ENCODE measurements at places on chromosomes 7 and 10.

- no peak for DNase-seq
Observed at GRCh38 chr7:107002126-107002525, 42.4 kb upstream of the PRKAR2B start.

DNA sequence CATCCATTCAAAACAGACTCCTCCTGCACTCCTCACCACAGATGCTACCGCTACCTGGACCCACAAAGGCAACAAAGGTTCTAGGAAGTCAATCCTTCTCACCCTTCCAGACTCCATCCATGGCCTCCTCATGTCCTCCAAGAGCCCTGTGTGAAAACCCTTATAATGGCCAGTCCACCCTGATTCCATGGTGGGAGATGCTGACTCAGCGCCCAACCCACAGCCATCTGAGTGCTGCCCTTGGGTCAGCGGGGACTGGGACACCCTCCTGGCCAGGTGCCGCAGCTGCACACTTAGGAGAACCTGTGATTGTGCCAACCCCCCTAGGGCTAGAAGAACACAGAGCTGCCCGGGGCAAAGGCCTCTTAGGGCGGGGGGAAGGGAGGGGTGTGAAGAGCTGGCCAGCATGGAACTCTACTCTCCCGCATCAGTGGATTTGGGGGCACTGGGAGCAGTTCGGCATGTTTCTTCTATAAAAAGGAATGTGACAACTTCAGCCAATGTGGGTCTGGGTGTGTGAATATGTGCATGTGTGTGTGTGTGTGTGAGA, 25.4 kb downstream of the TMEM273 start:
- DNase-seq: no peak

DNA sequence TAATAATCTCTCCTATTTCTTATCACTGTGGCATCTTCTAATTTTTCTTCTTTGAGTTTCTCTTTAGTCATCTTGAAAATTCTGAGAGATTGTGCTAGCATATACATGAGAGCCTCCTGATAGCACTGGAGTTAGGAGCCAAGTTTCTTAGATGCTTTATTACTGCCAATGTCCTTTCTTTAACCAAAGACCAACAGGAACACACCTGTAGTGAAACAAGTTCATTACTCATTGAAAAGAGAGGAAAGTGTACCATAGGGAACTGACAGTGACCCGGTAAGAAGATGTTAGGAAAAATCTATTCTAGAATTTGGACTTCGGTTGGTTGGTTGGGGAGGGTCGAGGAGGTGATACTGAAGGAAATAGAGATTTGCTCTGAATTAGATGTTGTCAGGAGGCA, 27.1 kb upstream of the CD36 start:
- DNase-seq: no peak

GRCh38 chr7:68730964-68731363, 867.3 kb upstream of the AUTS2 start:
- DNase-seq: no peak

- no peak for DNase-seq
Observed at GRCh38 chr10:98238391-98238790, 29.6 kb downstream of the LOXL4 start.

DNA sequence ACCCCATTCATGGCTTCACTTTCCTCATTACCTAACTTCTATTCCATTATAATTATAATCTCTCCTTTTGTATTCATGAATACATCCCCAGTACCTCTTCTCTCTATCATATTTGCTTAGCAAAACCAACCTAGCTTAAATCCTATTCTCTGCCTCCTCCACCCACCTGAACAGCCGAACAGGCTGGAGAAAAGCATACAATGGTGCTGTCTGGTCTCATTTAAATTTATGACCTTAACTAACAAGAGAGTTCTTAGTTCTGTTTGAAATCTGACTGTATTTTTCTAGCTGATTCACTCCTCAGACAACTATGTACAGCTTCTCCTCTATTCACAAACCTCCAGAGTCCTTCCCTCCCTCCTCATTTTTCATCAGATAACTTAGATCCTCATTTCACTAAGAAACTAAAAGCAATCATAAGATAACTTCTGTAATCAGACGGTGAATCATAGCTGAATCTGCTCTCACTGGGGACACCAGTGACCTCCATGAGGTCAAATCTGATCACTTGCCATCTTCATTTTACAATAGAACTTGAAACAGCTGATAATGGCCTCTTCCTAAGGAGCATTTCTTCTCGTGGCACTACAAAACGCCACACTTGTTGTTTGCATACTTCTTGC, 233.9 kb upstream of the AOAH start:
- DNase-seq: no peak
